Stimulated activated CD8-positive, alpha-beta memory T cell treated with anti-CD3 and anti-CD28 coated beads, Interleukin-4, amount 100 ng/mL, for 24 hours (primary cell): ENCODE measurements at places on chromosomes 5 and 9.

GRCh38 chr9:18837402-18837801 lies 195.6 kb downstream of the SAXO1 start:
- DNase-seq, result no peak

GRCh38 chr9:120750421-120750820 lies 36.2 kb upstream of the MEGF9 start:
- no peak for DNase-seq

DNA sequence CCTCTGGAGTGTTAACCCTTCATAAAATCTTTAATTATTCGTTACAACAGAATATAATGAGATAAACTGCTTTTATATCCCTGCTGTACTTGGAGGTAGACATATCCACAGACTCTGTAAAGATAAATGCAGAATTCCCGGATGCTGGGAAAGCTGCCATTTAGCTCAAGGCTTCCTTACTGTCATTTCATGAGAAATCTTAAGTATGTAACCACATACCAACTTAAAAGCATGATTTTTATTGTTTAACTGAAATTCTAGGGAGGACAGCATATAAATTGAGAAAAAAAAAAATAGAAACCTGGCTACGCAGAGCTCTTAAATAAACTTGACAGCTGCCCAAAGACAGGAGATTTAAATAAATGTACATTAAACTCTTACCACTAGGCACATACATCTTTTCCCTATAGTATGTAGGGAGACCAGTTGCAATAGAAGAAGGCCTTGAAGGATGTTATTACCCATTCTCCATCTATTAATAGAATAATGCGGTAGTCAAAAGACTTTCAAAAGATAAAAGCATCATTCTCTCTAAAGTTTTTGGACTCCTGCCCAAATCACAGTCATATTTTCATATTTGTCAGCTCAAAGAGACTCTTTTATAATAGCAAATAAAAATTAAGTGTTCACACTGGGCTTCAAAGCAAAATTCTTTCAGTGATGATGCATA lies 373.8 kb downstream of the NDUFS4 start:
- no peak for DNase-seq

DNA sequence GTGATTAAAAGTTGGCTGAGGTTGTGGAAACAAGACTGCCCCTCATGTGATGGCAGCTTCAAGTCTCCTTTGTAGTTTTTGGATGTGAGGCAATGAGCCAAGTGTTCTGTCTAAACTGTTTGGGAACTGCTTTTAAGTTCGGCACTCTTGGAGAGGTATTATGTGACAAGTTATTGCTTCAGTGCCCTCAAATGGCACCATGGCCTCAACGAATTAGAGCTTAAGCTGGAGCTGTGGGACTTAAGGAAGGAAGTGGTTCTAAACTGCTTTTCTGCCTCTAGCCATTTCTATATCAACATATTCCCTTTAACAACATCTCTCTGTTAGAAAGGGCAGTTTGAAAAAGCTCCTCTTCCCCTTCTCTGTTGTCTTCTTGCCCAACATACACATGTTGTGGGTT lies 227.7 kb downstream of the RFK start:
- no peak for DNase-seq

DNA sequence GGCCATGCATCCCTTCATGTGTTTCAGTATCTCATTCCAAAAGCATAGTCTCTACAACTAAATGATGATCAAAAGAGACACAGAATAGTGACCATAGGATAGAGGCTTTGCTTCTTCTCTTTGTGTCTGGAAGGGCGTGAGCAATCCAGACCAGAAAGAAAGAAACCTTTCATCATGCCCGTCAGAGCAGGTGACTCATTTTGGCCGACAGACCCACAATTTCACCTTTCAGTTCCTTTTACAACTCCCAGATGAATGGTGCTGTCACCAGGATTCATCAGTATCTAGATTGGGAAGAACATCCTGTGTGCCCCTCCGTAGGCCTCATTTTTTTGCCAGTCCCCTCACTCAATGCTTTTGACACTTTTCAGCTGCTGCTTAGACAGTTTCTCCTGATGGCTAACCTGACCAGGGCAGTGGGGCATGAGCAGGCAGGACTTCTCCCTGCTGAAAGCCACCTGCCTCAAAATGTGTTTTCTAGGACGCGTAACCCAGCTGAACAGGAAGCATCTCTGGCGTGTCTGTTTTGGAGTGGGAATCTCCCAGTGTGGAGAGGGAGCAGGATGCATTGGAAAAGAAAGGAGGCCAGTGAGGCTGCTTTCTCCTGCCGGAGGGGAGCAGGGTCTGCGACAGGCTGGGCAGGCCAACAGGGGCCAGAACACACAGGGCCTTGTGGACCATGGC lies 21.2 kb downstream of the ABLIM3 start:
- no peak for DNase-seq

- DNase-seq, result no peak
Measured at GRCh38 chr9:98504298-98505282, 204.1 kb downstream of the GABBR2 start.

DNA sequence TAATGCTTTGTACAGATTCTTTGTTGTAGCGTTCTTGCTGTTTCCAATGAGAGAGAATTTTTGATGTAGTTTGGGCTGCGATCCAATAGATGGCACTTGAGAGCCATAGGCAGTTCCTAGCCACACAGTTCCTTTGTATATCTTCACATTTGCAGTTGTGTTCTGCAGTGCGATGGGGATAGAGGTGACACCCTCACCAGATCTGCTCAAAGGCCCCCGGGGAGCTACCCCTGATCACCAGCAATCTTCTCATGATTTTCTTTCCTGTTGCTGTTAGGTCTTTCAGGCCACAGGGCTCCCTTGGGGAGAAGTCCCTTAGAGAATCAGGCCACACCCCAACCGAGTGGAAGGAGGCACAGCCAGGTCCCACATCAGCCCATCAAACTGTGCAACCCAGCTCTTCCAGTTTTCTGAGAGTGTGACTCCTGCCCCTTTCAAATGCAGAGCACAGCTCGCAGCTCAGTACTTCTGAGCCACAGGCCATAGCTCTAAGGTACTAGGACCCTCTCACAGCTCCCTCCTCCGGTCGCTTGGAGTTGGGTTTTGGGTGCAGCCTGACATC lies 353.7 kb downstream of the SLCO4C1 start:
- DNase-seq, result no peak

- DNase-seq, result no peak
Measured at GRCh38 chr9:17609312-17610005, 30.6 kb downstream of the SH3GL2 start.

GRCh38 chr5:142353071-142353472 lies 28.3 kb upstream of the SPRY4 start:
- no peak for DNase-seq

DNA sequence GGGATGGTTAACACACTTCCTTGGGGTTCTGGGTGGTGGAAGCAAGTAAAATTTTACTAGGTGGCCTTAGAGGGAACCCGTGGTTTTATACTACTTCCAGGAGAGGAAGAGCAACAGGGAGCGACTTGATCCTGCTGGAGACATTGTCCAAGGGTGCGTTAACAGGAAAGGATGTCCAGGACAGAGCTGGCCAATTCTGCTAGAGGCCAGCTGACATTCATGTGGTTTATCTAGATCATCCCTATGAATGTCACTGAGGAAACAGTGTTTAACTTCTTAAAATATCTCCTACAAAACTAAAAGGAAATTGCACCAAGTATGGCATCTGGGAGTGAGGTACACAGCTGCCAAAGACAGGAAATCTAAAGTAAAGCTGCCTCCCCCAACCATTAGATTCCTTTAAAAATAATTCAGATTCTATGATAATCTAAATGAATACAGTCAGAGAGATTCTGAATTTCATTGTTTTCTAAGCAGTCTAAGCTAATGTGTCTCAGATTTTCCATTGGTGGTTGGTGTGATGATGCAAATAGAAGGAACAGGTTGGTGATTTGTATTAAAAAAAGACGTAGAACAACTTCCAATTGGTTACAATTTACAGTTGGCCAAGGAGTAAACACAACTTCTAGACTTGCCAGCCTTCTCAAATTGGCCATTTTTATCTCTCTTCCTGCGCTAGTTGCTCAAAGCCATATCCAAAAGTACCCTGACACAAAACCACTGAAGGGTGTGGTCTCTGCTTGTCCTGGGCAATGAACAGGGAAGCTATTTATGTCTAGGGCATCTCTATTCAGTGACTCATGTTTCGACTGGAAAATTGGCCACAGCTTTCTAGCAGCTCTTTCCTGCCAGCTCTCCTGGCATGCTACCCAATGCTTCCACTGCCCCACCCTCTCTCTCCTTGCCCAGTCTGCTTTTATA lies 574.7 kb upstream of the MEF2C start:
- DNase-seq, result no peak

DNA sequence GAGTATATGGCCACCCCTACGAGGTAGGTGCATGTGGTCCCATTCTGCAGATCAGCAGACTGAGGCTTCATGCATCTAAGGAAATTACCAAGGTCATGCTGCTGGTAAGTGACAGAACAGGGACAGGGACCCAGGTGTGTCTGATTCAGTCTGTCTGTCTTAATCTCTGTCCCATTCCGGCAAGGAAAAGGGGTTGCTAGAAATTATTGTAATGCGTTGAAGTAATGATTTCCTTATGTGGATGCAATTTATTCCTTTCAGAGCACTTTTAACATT lies 76.8 kb downstream of the AMBP start:
- DNase-seq, result no peak

DNA sequence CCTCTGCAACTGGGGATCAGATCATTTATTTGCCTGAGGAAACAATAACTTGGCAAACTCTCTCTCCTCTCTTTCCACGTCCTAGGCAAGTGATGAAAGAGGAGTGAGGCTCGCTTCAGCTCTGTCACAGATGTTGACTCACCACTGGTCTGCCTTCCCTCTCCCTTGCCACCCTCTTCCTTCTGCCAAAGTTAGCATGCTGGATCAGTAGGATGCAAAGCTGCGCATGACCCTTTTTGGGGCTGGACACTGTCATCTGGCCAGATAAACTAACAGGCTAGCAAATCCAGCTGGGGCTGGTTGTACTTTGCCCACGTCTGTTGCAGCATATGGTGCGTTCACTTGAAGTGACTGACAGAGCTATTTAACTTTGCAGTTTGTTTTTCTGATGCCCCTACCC lies 36.2 kb upstream of the SMARCA2 start:
- DNase-seq, result no peak

DNA sequence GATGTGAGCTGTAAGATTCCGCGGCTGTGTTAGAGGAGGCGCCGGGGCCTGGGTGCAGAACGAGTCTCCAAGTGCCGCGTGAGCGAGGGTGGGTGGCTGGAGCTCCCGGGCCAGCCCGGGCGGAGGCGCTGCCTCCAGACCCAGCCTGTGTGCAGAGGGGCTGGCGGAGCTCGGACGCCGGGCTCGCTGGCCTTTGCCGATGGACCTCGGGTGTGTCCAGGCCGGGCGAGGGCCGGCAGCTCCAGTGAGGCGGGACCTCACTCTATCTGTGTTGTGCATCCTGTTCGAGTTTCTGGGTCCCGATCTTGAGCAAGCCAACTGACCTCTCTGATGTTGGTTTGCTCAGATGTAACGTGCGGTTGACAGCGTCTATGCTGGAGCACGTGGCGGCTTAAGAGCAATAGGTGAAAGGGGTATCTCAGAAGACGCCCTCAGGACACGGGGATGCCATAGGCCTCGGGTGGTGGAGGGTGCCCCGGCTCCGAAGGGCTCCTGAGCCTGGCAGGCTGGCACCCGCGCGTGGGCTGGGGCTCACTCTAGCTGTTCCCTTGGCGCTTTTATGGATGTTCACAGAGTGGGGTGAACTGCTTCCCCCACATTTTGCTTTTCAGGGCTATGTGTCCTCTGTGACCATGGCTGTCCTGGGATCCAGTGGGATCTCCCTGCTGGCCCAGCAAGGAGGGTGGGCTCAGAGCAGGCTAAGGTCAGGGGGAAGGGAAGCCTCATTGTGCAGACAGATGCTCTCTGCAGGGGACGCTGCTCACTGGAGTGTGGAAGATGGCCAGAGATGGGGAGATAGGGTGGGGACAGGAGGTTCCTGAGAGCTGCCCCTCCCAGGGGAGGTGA lies 69.8 kb downstream of the MRPL36 start:
- no peak for DNase-seq

GRCh38 chr5:139863855-139864558 lies 68.4 kb downstream of the PSD2 start:
- peak; percentile 35 for DNase-seq

GRCh38 chr5:143509758-143510221 lies 106.3 kb upstream of the NR3C1 start:
- no peak for DNase-seq

GRCh38 chr9:101117161-101117560 lies 88.6 kb downstream of the PLPPR1 start:
- no peak for DNase-seq

DNA sequence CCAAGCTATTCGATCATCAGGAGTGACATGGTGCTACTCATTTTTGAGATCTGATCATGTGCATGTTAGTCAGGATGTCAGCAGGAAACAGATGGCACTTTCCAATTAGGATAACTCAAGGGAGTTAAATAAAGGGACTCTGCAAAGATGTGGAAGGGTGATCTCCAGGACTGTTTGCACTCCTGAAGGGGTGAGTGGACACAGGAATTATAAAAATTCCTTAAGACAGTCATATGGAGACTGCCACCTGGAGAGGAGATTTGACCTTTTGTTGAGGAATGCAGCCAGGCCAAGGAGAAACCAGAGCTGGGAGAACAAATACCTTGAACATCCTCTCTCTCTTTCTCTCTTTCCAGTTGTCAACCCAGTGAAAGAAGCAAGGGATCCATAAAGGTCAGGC lies 189.1 kb downstream of the GABRG2 start:
- DNase-seq, result no peak

GRCh38 chr9:100379862-100380261 lies 27.1 kb upstream of the TEX10 start:
- no peak for DNase-seq

- no peak for DNase-seq
Measured at GRCh38 chr9:74333384-74334032, 163.6 kb upstream of the RORB start.

GRCh38 chr5:148523139-148523538 lies 131.2 kb downstream of the HTR4 start:
- DNase-seq, result no peak

DNA sequence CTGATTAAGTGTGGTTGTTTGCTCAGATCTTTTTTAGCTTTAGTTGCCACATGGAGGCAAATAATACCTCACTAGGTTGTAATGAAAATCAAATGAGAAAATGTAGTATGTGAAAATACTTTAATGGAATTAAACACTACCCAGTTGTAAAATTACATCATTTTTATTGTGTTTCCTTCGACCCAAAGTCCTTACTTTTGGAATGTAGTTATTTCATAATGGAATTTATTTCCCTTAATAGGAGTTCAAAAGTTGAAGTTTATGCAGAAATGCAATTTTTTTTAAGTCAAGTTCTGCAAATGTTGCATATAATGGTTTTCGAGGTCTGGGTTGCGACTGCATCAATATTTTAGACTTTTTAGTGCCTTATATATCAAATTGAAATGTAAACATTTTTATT lies 31.0 kb downstream of the TNPO1 start:
- DNase-seq, result no peak

DNA sequence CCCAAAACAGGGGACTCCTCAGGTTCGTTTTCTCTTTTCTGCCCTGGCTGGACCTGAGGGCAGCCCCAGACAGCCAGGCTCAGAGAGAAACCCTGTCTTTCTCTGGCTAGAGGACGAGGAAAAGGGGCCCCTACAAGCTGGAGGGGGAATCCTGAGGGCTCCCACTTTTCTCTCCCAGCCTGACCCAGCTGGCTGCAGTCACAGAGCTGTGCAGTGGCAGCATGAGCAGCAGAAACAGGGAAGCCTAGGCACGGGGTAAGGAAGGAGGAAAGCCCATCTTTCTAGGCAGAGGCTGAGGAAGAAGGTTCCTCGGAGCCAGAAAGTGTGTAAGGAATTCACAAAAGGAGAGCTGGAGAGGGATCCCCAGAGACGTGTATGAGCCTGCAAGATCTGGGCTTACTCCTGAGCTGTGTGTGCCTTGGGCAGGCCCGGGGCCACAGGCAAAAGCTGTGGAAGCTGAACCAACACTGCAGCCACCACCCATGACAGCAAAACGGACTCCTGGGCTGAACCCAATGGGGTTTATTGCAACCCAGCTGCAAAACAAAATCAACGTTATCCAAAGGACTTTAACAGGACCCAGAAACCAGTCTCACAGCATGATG lies 16.2 kb downstream of the CAMSAP1 start:
- no peak for DNase-seq
